ENCODE measurements at places on chromosomes 2 and 18. TPM values are rescaled to one million over a fixed set of nuclear protein-coding genes. Genes with fewer than 3 reads are reported as not detected.

Gene GREB1L
- not detected for total RNA-seq

Gene DNAJC5G
- total RNA-seq: not detected

Gene COL4A4
- total RNA-seq: not detected

Gene PRSS56
- total RNA-seq: not detected

Gene ZNF236
- 20.7 TPM for total RNA-seq

Gene ST6GAL2
- total RNA-seq: 21.3 TPM

Gene CHRNG
- total RNA-seq: not detected

Gene OBSL1
- 114 TPM for total RNA-seq
